ENCODE measurements at places on chromosomes 11 and 22.

DNA sequence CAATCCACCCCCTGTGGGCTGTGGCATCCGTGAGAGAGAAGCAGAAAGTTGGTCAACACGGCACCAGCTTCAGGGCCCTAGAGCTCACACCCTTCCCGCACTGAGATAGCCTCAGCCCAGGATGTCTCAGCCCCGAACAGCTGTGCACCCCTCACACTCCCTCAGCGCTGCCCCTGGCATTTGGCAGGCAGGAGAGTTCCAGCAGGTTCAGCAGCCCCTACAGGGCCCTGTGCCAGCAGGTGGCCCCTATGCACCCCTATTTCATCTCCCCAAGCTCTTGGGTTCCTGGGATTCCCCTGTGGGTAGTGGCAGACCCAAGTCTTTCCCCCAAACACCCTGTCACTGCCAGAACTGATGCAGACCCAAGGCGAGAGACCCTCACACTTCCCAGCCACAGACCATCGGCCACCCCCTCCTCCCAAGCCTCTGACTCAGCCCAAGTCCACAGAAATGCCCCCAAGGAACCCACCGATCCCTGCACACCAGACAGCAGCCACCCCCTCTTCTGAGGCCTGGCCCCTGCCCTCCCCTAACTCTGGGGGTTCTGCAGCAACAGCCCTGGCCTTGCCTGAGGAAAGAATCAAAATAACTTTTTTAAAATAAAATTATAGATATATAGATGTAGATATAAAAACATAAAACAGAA, 183.6 kb downstream of the IGLL1 start:
- DNase-seq: no peak

GRCh38 chr22:46708766-46709330, 29.2 kb downstream of the CERK start:
- no peak for DNase-seq

DNA sequence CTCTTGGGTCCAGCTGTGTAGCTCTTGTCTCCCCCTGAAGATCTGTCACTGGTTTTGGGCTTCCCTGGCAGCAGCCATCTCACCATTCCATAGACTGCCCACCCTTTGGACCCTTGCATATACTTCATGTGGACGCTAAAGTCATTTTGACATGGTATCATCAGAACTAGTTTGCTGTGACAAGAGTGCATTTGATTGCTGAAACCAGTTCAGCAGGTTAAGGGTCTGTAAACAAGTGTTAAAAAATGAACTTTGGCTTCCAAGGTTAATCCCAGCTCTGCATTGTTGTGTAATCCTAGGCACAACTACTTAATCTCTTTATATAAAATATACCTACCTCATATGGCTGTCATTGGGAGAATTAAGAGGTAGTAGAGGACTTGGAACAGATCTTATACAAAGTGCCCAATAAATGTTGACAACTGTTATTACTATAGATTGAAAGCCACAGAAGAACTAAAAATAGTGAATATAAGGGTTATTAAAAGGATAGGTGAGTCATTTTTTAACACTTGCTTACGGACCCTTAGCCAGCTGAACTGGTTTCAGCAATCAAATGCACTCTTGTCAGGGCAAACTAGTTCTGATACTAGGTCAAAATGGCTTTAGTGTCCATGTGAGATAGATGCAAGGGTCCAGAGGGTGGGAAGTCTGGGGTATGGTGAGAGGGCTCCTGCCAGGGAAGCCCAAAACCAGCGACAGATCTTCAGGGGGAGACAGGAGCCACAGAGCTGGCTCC, 29.4 kb downstream of the CCDC90B start:
- no peak for DNase-seq

- no peak for DNase-seq
Observed at GRCh38 chr11:15692739-15693138, 578.0 kb downstream of the INSC start.

- DNase-seq: no peak
Observed at GRCh38 chr11:112178936-112179335, 3.6 kb downstream of the BCO2 start.

- no peak for DNase-seq
Observed at GRCh38 chr11:24759742-24760141, 262.9 kb downstream of the LUZP2 start.

DNA sequence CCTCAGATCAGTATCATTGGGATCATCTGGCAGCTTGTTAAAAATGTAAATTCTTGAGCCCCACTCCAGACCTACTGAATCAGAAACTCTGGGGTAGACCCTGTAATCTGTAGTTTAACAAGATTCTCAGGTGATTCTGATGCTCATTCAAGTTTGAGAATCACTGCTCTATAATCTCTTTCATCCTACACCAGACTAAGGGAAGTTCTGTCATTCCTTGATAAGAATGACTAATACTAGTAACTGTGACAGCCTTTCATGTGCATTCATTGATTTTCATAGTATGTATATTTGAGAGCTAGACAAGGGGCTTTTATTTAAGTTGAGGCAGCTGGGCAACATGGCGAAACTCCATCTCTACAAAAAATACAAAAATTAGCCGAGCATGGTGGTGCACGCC, 30.0 kb downstream of the NAT10 start:
- no peak for DNase-seq

GRCh38 chr11:134173296-134173695, 50.5 kb downstream of the NCAPD3 start:
- DNase-seq: no peak

DNA sequence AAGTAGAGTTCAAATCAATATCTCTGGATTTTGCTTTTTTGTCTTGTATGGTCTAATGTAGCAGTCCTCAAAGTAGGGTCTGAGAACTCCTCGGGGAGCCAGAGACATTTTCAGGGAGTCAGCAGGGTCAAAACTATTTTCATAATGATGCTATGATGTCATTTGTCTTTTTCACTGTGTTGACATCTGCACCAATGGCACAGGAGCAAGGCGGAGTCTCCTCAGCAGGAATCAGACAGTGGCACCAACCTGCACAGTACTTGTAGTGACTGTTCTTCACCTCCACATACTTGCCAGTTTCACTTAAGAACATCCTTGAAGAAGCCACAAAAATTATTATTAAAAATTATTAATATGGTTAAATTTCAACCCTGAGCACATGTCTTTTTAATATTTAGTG, 14.9 kb upstream of the FXYD6 start:
- no peak for DNase-seq

DNA sequence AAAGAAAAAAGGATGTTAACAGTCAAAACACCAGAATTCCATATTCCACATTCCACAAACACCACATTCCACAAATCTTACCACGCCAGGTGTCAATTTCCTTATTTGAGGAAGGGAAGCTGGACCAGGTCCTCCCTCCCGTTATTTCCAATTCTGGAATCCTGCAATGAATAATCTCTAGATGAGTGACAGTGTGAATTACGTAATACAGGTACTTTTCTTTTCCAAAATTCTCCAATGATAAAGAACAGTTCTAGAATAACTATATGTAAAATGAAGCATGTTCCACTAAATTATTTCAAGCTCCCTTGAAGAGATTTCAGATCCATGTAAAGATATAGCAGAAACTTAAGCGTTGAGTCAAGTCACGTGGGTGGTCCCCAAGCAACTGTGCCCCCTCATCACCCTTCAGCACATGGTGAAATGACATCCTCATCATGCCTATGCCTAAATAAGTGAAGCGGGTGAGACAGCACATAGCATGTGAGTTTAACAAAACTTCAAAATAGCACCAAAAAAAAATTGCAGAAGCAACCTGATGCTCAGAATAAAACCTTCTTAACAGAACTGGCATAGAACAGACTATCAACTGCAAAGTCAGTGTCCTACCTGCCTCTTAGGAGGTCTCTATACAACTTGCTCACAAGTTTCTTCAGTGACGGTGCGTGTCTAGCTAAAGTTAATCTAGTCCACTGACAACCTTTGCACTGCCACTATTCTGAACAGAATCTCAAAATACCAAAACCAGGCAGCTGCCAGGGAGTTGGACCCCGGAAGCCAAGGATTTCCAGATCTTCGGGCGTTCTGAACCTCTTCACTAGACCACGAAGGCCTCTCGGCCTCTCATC, 876 bp downstream of the NFRKB start:
- no peak for DNase-seq

- DNase-seq: no peak
Observed at GRCh38 chr22:42562279-42562678, 8.5 kb downstream of the SERHL2 start.

- no peak for DNase-seq
Observed at GRCh38 chr11:35007277-35007676, 90.9 kb downstream of the PDHX start.

GRCh38 chr22:24072361-24072760, 61.3 kb downstream of the CABIN1 start:
- DNase-seq: no peak

GRCh38 chr11:15327786-15328231, 213.1 kb downstream of the INSC start:
- DNase-seq: no peak

DNA sequence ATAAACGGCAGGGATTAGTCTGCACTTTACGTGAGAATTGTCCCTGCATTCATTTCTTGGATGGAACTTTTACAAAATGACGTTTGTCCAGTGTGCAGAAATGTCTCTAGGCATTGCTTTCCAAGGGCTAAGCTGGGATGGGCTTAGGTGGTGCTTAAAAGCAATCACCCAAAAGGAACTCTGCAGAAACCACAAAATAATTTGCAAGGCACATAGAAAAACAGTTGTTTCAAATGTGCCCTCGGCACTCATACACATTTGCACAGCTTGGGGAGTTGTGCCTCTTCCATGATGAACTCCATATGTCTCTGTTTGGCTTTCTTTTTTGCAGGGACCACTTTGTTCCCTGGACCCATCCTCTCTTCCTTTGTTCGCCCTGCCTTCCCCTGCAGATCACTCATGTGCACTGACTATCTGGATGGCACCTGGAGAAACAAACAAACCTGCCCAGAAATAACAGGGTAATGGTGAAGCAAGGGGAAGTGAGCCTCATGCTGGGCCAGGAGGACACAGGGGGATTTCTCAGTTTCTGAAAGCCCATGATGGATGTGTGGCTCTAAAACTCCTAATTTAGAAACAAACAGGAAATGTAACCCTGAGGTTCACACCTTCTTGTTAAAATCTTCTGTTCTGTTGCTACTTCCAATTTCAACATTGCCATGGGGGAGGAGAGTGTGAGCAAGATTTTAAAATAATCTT, 150.2 kb downstream of the SNX19 start:
- DNase-seq: no peak

- DNase-seq: no peak
Observed at GRCh38 chr22:25781801-25782200, 39.8 kb downstream of the MYO18B start.

DNA sequence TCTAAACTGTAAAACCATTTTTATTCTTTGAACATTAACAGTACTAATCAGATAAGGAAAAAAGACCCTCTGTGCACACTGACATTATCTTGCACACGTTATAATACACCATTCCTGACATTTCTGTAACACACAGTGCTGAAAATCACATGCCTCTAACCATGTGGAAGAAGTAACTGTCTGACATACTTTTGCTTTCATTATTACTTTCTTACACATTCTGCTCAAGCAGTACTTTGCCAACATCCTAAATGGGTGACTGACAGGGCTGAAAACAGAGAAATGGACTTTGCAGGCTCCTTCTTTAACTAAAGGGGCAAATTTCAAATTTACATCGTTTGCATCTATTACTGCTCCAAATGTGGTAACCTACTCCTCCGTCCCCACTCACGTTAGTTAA, 22.8 kb upstream of the TP53AIP1 start:
- no peak for DNase-seq

DNA sequence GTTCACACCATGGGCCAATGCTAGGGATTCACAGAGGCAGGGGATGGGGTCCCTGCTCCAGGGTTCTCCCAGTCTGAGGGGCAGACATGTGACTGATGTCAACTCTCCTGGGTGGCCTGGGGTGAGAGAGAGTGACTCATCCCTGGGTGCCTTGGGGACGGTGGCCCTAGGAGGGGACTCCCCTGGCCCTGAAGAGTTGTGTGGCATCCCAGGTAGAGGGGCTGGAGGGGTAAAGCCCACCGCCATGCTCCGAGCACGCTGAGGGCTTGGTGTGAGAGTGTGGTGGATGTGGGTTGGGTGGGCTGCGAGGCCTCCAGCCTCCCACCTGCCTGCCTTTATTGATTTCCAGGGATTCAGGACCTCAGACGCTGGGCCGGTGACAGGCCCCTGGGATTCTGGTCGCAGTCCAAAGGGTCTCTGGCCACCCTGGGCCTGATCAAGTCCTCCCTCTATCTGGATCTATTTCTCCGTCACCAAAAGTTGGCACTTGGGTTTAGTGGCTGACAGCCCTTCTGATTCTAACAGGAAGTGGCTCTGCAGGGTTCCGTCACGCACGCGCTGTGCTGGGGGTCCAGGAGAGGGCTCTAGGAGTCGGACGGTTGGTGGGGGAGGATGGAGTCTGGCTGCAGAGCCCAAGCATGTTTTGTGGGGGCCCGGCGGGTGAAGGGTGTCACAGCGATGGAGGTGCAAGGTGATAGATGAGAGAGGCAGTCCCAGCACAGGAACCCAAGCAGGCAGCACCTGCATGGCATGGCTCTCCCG, 27.3 kb upstream of the WNT7B start:
- no peak for DNase-seq

GRCh38 chr11:74090701-74091100, 80.1 kb downstream of the C2CD3 start:
- DNase-seq: no peak

- DNase-seq: no peak
Observed at GRCh38 chr11:76215941-76216340, 9.6 kb upstream of the WNT11 start.

GRCh38 chr11:123286761-123287160, 91.7 kb upstream of the CLMP start:
- no peak for DNase-seq

GRCh38 chr11:102017026-102017425, 30.2 kb upstream of the CFAP300 start:
- no peak for DNase-seq

- DNase-seq: no peak
Observed at GRCh38 chr11:101446726-101447125, 137.1 kb downstream of the TRPC6 start.

GRCh38 chr11:129528296-129528695, 152.6 kb downstream of the BARX2 start:
- no peak for DNase-seq
